ENCODE measurements at places on chromosomes 1 and 21. TPM values are rescaled to one million over a fixed set of nuclear protein-coding genes. Genes with fewer than 3 reads are reported as not detected.

Gene SYPL2
- total RNA-seq: 33.0 TPM

DNA sequence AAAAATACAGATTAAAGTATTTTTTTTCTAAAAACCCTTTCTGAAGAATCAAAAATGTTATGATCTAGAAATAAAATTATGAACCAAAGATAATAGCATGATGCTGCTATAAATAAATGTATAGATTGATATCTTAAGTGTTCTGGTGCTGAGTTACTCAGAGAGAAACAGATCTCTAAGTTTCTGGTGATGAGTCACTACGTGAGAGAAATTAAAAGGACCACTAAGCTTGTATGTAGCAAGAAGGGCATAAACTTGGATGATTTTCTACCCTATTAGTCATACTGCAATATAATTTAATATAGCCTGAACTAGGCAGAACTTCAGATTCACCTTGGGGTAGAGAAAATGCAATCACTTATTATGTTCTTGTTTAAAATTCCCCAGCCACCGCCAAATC is 514.8 kb downstream of the AMY1C start:
- no peak for DNase-seq

Gene SYCP1
- not detected for total RNA-seq

DNA sequence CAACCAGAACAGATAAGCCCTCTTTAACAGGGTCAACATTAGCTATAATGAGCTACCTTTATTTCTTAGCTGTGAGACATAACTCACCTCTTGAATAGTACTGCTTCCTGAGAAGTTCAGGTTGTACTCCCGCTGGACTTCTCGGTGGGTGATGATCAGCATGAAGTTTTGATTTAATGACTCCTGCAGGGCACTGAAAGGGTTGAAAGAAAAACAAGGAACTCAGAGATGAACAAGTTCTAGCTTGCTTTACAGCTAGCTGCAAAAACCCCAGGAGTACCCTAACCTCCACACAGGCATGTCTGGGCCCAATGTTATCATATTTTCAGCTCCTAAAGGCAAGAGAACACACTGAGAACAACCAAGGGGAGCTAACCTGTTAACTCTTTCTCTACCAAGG is 254.4 kb downstream of the FAF1 start:
- no peak for DNase-seq

GRCh38 chr1:12094180-12094579 is 31.1 kb downstream of the TNFRSF8 start:
- DNase-seq: no peak

Gene OR2T3
- not detected for total RNA-seq

Gene FCRL2
- not detected for total RNA-seq
